Ovary (tissue), 10 donors: ENCODE measurements at places on chromosomes 4 and X. TPM values are rescaled to one million over a fixed set of nuclear protein-coding genes. Genes with fewer than 3 reads are reported as not detected.

DNA sequence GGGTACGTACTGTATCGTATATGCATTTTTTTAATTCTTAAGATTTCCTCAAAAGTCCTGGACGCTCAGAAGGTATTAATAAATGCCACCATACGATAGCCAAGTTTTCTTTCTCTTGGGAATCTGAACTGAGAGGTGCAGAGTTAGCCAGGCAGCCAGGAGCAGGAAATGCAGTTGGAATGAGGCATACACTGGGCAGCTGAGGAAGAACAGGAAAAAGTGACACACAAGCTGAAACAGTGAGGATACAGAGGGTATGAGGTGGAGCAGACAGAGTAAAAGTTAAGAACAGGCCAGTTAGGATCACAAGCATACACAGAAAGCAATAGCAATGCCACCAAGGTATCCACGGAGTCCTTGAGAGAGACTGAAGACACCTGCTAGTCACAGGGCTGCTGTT lies 13.4 kb downstream of the UFSP2 start:
- no peak for DNase-seq
- no peaks in the 10 kb centered on the region for H3K27me3 ChIP-seq
- H3K36me3 ChIP-seq: no peaks in the 10 kb centered on the region
- no peak overlapping the region for H3K4me3 ChIP-seq
- no peak overlapping the region for H3K27ac ChIP-seq

DNA sequence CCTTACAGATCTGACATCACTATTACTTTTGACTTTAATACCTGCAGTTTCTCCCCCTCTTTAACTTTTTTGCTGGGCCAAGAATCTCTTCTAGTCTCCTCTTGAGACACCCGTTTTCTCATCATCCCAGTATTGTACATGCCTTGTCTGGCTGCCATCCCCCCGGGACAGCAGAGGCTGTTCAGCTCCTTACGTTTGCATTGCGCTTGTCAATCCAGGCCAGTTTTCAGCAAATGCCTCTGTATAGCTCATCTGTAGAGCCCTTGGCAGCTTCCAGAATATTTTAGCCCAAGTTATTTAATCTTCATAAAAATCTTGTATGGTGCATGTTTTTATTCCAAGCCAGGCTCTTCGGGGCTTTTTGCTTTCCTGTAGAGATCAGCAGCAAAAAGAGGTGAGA lies 22.3 kb upstream of the HOPX start:
- no peaks in the 10 kb centered on the region for H3K36me3 ChIP-seq
- H3K27me3 ChIP-seq: no peaks in the 10 kb centered on the region
- no peak overlapping the region for H3K4me3 ChIP-seq
- H3K4me1 ChIP-seq: no peaks in the 10 kb centered on the region
- no peak overlapping the region for H3K27ac ChIP-seq

The TMEM156 gene
- 1.5 TPM for total RNA-seq

- DNase-seq: no peak
- no peak overlapping the region for H3K27ac ChIP-seq
- H3K36me3 ChIP-seq: no peaks in the 10 kb centered on the region
Measured at GRCh38 chr4:119526786-119527550, 101.6 kb downstream of the PDE5A start.

The ARMCX4 gene
- 42.7 TPM for total RNA-seq

The CFI gene
- 108 TPM for total RNA-seq

GRCh38 chr4:56981795-56982201 lies 3.1 kb downstream of the POLR2B start:
- no peaks in the 10 kb centered on the region for H3K36me3 ChIP-seq
- DNase-seq: no peak
- H3K4me3 ChIP-seq: no peak overlapping the region
- peaks cover 13% of the 10 kb centered on the region for H3K4me1 ChIP-seq
- H3K27ac ChIP-seq: no peak overlapping the region
- no peaks in the 10 kb centered on the region for H3K27me3 ChIP-seq

GRCh38 chr4:10226756-10227155 lies 110.2 kb upstream of the WDR1 start:
- DNase-seq: no peak
- H3K4me3 ChIP-seq: no peak overlapping the region
- no peak overlapping the region for H3K27ac ChIP-seq
- H3K36me3 ChIP-seq: no peaks in the 10 kb centered on the region

DNA sequence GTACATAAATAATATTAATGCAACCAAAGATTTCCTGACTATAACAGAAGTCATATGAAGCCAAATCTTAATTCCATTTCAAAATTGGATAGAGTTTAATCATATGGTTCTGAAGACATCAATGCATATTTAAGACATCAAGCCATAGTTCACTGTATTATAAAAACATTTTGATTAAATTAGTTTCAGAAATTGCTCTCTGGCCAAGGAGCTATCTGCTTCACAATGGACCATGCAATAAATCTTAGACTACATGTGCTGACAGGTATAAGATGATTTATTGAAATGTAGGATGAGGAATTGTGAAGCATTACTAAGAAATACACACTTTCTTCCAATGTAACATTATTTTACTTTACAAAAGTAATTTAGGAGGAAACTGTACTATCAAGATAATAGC lies 81.6 kb downstream of the MID1 start:
- no peak overlapping the region for H3K27ac ChIP-seq
- H3K27me3 ChIP-seq: no peaks in the 10 kb centered on the region
- no peak for DNase-seq
- no peak overlapping the region for H3K4me3 ChIP-seq
- H3K4me1 ChIP-seq: no peaks in the 10 kb centered on the region
- no peaks in the 10 kb centered on the region for H3K36me3 ChIP-seq

DNA sequence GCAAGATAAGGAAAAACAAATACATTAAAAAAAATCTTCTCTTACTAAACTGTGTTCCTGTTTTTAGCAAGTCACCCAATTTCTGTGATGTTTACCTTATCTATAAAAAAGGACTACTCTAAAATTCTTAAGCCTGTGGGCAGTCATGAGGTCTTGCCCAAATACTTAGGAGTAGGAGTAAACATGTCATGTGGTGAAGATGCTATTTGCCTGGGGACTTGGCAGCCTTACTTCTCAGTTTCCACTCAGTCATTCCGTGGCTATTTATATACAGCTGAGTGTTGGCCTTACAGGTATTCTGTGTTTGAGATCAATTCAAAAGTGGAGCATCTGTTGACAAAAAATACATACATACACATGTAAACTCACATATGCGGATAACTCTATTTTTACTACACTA lies 89.9 kb upstream of the TLR2 start:
- no peak for DNase-seq
- no peaks in the 10 kb centered on the region for H3K4me1 ChIP-seq
- no peak overlapping the region for H3K27ac ChIP-seq
- no peak overlapping the region for H3K4me3 ChIP-seq
- no peaks in the 10 kb centered on the region for H3K27me3 ChIP-seq
- no peaks in the 10 kb centered on the region for H3K36me3 ChIP-seq

GRCh38 chr4:19074036-19074435 lies 1052.5 kb upstream of the LCORL start:
- no peak overlapping the region for H3K4me3 ChIP-seq
- H3K27me3 ChIP-seq: no peaks in the 10 kb centered on the region
- H3K27ac ChIP-seq: no peak overlapping the region
- no peak for DNase-seq
- H3K4me1 ChIP-seq: no peaks in the 10 kb centered on the region
- H3K36me3 ChIP-seq: no peaks in the 10 kb centered on the region

The KIT gene
- 61.8 TPM for total RNA-seq

DNA sequence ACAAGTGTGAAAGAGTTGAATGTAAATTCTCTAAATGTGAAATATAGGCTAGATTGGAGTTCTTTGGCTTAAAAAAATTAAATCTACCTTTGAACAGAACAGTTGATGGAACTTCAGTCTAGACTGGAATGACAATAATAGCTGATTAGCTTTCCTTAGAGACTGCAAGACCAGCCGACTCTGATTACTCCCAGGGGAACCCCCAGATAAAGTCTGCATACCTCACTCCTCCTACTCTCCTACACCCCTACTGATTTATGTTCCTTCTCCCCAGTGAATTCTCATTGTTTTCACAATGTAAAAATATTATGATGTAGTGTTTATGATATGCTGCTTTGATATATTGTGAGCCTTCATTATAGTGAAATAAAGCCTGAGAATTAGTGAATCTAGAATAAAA lies 241.3 kb downstream of the CFAP299 start:
- no peaks in the 10 kb centered on the region for H3K36me3 ChIP-seq
- no peak for DNase-seq
- H3K4me1 ChIP-seq: no peaks in the 10 kb centered on the region
- no peak overlapping the region for H3K4me3 ChIP-seq

DNA sequence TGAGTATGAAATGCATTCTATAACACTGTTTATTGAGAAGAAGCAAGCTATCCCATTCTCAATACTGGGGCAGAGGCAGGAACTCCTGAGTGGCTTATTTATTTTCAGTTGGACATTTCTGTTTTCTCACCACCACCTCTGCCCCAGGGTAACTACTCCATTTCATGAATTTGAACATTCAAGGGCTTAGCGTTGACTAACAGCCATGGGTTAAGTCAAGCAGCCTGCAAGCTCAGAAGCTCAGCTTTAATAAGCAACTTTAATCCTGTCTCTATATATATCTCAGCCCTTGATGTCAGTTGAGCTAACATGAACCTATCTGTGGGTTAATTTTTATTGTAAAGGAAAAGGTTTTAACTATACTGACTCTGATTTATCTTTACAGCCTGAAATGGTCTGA lies 93.8 kb downstream of the MBNL3 start:
- no peaks in the 10 kb centered on the region for H3K36me3 ChIP-seq
- H3K27me3 ChIP-seq: no peaks in the 10 kb centered on the region
- no peak overlapping the region for H3K27ac ChIP-seq
- no peaks in the 10 kb centered on the region for H3K4me1 ChIP-seq
- H3K4me3 ChIP-seq: no peak overlapping the region

The HERC6 gene
- 10.1 TPM for total RNA-seq

- H3K27me3 ChIP-seq: no peaks in the 10 kb centered on the region
- DNase-seq: no peak
- H3K4me3 ChIP-seq: no peak overlapping the region
- no peaks in the 10 kb centered on the region for H3K36me3 ChIP-seq
Measured at GRCh38 chr4:145870155-145871020, 68.2 kb downstream of the ZNF827 start.

DNA sequence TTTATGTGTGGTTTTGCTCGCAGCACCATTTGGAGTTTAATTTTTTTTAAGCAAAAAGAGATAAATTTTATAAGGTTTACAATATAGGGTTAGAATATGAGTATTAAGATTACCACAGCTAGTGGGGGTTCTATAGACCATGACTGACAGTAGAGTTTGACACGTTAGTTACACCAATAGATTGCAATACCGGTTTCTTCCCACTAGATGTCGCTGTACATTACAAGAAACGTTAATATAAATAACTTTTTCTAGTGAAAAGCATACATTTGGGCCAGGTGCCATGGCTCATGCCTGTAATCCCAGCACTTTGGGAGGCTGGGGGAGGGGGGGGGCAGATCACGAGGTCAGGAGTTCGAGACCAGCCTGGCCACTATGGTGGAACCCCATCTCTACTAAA lies 433.6 kb downstream of the MAGEB5 start:
- no peaks in the 10 kb centered on the region for H3K36me3 ChIP-seq
- no peak for DNase-seq
- H3K4me1 ChIP-seq: no peaks in the 10 kb centered on the region

GRCh38 chr4:4356106-4357041 lies 30.5 kb upstream of the NSG1 start:
- DNase-seq: peak; percentile 31
- H3K27me3 ChIP-seq: no peaks in the 10 kb centered on the region
- H3K36me3 ChIP-seq: no peaks in the 10 kb centered on the region
- H3K4me3 ChIP-seq: no peak overlapping the region
- H3K27ac ChIP-seq: no peak overlapping the region

The CXCL10 gene
- total RNA-seq: 1.6 TPM

The TRAPPC11 gene
- total RNA-seq: 43.9 TPM

- no peaks in the 10 kb centered on the region for H3K36me3 ChIP-seq
- no peak for DNase-seq
Measured at GRCh38 chrX:24200133-24200532, 50.6 kb downstream of the ZFX start.

The PGM2 gene
- total RNA-seq: 22.2 TPM

DNA sequence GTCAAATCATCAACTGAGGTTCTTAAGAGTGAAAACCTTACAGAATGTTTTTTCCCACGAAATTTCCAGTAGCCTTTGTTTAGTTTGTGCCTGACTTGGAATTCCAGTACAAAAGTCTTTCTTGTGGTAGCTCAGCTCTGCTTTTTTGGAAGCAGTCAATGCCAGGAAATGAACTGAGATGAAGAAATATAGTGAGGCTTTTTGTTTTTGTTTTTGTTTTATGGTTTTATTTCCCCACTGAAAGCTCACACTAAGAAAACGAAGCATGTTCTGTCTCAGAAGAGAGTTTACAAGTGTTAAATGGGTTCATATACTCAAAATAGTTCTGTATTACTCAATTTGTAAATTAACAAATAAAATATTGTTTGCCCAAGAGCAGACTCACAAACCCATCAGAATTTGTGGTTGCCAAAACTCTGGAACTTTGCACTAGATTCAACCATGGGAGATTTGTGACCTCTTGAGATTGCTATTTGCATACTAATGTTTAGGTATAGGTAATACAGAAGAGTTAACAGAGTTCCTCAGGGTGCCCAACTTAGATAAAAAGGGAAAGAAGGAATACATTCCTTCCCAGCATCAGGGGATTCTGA lies 1060.8 kb downstream of the FAT4 start:
- H3K27me3 ChIP-seq: no peaks in the 10 kb centered on the region
- H3K4me3 ChIP-seq: no peak overlapping the region
- H3K4me1 ChIP-seq: no peaks in the 10 kb centered on the region
- no peak for DNase-seq

DNA sequence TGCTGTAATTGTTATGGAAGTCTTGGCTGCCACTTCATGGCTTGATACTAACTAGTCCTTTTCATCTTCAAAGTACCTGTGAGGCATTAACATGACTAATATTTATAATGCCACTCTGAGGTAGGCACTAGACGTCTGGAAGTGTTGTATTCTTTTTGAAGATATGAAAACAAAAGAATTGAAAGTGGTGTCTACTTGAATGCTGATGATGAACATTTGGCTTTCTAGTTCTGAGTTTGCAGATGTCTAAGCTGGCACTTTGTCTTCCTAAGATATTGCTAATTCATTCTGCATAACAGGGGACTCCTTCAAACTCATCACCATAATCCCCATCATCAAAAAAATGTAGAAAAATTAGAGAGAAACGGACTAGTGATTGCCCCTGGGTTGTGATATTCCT lies 41.6 kb upstream of the HAND2 start:
- no peaks in the 10 kb centered on the region for H3K36me3 ChIP-seq
- DNase-seq: no peak
- no peaks in the 10 kb centered on the region for H3K27me3 ChIP-seq
- no peak overlapping the region for H3K4me3 ChIP-seq
- no peaks in the 10 kb centered on the region for H3K4me1 ChIP-seq

- H3K36me3 ChIP-seq: no peaks in the 10 kb centered on the region
- no peak overlapping the region for H3K27ac ChIP-seq
- no peaks in the 10 kb centered on the region for H3K4me1 ChIP-seq
- no peak overlapping the region for H3K4me3 ChIP-seq
Measured at GRCh38 chrX:16479206-16479869, 170.6 kb upstream of the S100G start.
